Body of pancreas (tissue), 4 donors: ENCODE measurements at places on chromosomes 5 and 9. TPM values are rescaled to one million over a fixed set of nuclear protein-coding genes. Genes with fewer than 3 reads are reported as not detected.

The CBY3 gene
- total RNA-seq: not detected

The MGAT1 gene
- total RNA-seq: 96.2 TPM

The IFNA21 gene
- total RNA-seq: not detected

The BTNL8 gene
- 1.0 TPM for total RNA-seq

The LMX1B gene
- total RNA-seq: not detected

The ZBED3 gene
- 4.2 TPM for total RNA-seq

The GRAMD2B gene
- total RNA-seq: 34.9 TPM

GRCh38 chr5:107739661-107740060 is 68.9 kb upstream of the EFNA5 start:
- H3K4me1 ChIP-seq: no peaks in the 10 kb centered on the region
- no peak overlapping the region for H3K4me3 ChIP-seq
- no peaks in the 10 kb centered on the region for H3K36me3 ChIP-seq
- DNase-seq: no peak
- no peaks in the 10 kb centered on the region for H3K27me3 ChIP-seq
- no peak overlapping the region for H3K27ac ChIP-seq

- peak overlapping the region; percentile 37 for H3K27ac ChIP-seq
- DNase-seq: no peak
- H3K36me3 ChIP-seq: no peaks in the 10 kb centered on the region
These were observed 38.2 kb upstream of the GRAMD2B start for GRCh38 chr5:126384985-126385384.

DNA sequence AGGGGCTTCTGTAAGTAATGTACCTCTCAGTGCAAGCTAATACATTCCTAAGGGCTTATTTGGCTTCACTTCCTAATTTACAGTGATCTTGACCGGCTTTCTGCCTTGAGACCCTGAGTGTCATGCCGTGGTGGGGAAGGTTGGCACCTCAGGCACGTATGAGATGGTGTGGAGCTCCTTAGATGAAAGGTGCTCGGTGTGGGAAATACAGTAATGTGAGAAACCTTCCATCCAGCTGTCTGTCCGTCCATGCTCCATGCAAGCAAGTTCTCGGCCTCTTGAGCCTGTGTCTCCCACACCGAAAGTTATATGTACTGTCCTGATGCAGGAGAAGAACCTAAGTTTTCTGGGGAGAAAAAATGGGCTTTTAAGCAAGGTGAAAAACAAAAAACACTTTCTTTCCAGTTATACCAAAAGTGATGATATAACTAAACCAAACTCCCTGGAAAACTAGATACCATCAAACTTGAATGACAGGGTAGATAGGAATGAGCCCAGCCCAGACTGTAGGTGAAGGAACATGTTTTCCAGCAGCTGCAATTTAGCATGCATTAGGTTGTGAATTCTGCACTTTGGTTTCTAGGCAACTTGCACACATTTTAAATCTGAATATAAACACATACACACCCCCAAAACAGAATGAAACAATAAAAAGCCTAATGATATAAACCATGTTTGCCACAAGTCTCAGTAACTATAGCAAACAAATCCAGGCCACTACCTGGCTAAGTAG is 279.6 kb downstream of the FANCC start:
- no peak for DNase-seq
- no peak overlapping the region for H3K4me3 ChIP-seq
- no peaks in the 10 kb centered on the region for H3K36me3 ChIP-seq
- peak overlapping the region; percentile 58 for H3K27ac ChIP-seq

GRCh38 chr9:34446468-34446891 is 11.9 kb downstream of the FAM219A start:
- no peaks in the 10 kb centered on the region for H3K27me3 ChIP-seq
- no peaks in the 10 kb centered on the region for H3K36me3 ChIP-seq
- peaks cover 7% of the 10 kb centered on the region for H3K4me1 ChIP-seq
- H3K27ac ChIP-seq: no peak overlapping the region
- no peak overlapping the region for H3K4me3 ChIP-seq

DNA sequence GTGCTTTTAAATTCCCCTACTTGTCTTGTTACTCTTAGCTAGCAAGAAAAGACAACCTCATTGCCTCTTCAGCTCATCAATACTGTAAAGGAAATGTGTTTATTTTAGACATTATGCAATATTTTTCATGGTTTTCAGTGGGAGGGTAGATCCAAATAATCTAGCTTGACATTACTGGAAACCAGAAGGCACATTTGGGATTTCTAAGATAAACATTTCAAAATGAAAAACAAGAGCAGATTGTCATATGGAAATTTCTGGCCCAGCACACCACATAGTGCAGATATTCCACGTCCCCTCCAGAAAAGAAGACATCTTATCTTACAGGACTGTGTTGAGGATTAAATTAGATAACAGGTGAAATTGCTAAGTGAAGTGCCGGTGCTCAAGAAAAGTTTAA is 296.9 kb downstream of the MSX2 start:
- no peaks in the 10 kb centered on the region for H3K27me3 ChIP-seq
- no peaks in the 10 kb centered on the region for H3K4me1 ChIP-seq
- DNase-seq: no peak
- no peak overlapping the region for H3K27ac ChIP-seq

DNA sequence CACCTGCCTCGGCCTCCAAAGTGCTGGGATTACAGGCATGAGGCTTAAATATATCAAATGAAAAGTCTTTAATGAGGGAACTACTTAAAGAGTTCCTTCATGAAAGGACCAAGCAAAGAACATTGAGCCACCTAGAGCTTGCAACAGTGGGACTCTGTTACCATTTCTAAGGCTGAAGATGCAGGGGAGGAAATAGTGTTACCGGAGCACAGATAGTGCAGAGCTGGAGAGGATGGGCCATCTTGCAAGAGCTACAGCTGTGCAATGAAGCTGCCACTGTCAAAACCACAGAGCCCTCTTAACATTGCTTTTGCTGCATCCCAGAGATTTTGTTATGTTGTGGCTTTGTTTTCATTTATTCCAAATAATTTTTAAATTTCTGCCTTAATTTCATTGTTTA is 77.1 kb upstream of the NAA35 start:
- H3K27me3 ChIP-seq: no peaks in the 10 kb centered on the region
- DNase-seq: no peak
- H3K36me3 ChIP-seq: no peaks in the 10 kb centered on the region
- no peaks in the 10 kb centered on the region for H3K4me1 ChIP-seq

DNA sequence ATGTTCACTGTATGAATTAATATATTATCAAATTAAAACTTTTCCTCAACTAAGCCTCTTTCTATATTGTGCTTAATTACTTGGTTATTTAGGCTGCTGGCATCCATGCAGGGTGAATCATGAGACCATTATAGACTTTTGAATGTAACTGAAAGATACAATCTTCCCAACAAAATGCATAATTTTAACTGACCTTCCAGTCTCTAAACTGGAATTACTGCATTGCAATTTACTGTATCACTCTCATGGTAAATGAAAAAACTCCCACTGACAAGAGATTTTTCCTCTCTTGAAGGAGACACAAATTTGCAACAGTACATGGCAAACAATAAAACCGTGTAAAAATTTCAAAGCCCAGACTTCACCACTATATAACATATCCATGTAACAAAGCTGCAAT is 349.5 kb downstream of the DRD1 start:
- no peak overlapping the region for H3K27ac ChIP-seq
- H3K36me3 ChIP-seq: no peaks in the 10 kb centered on the region
- no peak overlapping the region for H3K4me3 ChIP-seq

DNA sequence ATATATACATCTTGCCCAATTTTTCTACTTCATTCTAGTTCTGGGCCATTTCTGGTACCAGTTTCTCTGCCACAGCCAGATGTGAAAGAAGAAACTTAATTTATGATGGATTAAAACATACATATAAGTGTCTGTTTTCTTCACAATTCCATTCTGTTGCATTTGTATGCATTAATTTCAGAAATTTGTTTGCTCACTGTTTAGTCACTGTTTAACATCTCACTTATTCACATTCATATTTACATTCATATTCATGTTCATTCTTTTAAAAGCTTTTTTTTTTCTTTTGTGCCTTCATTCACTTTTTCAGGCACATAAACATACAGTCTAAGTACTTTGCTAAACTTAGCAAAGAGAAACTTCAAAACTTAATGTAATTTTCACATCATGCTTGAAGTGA is 684.0 kb upstream of the CDH9 start:
- H3K36me3 ChIP-seq: no peaks in the 10 kb centered on the region
- H3K4me1 ChIP-seq: no peaks in the 10 kb centered on the region
- no peak for DNase-seq

GRCh38 chr5:33283243-33283642 is 157.5 kb upstream of the TARS1 start:
- no peaks in the 10 kb centered on the region for H3K36me3 ChIP-seq
- DNase-seq: no peak
- no peaks in the 10 kb centered on the region for H3K4me1 ChIP-seq

DNA sequence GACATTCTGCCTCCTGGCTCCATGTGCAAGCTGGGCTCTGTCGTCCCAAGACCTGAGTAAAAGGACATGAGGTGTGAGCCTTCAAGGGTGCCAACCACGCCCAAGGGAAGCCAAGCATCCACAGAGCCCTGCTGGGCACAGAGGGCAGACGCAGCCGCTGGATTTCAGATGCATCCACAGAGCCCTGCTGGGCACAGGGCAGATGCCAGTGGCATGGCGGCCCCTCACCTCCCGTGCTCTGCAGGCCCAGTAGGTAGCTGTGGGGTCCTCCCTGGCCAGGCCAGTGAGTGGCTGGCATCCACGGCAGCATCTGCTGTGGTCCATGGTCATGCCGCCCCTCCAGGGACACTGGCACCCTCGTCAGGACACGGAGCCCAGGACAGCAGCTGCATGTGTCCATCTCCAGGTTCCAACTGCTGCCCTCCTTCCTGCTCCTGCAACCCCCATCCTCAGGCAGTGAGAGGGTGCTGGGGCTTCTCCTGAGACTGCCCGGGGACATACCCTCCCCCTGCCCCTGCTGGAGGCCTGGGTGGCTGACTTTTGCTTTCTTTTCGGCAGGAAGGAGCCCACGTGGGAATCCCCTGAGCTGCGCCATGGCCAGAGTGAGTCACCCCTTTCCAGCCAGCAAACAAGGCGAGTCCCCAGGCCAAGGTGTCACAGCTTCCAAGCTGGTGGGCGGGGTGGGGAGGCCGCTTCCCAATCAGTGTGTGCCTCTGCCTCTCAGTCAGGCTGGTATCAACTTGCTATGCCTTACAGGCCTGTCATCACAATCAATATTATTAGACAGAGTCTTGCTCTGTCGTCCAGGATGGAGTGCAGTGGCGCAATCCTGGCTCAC is 4.0 kb upstream of the TRAF2 start:
- peaks cover 32% of the 10 kb centered on the region for H3K4me1 ChIP-seq
- H3K27ac ChIP-seq: peak overlapping the region; percentile 21
- no peak overlapping the region for H3K4me3 ChIP-seq
- H3K36me3 ChIP-seq: no peaks in the 10 kb centered on the region
- peak; percentile 83 for DNase-seq
- H3K27me3 ChIP-seq: no peaks in the 10 kb centered on the region

- H3K4me3 ChIP-seq: no peak overlapping the region
- peaks cover 44% of the 10 kb centered on the region for H3K4me1 ChIP-seq
- DNase-seq: no peak
- no peaks in the 10 kb centered on the region for H3K36me3 ChIP-seq
- H3K27ac ChIP-seq: no peak overlapping the region
These were observed 6.0 kb downstream of the TMOD1 start for GRCh38 chr9:97507428-97507984.

- H3K4me3 ChIP-seq: no peak overlapping the region
- no peaks in the 10 kb centered on the region for H3K4me1 ChIP-seq
- H3K27ac ChIP-seq: no peak overlapping the region
- no peaks in the 10 kb centered on the region for H3K27me3 ChIP-seq
- H3K36me3 ChIP-seq: no peaks in the 10 kb centered on the region
- no peak for DNase-seq
These were observed 110.5 kb upstream of the EQTN start for GRCh38 chr9:27407491-27407890.

- no peak overlapping the region for H3K4me3 ChIP-seq
- peaks cover 55% of the 10 kb centered on the region for H3K4me1 ChIP-seq
- peak; percentile 27 for DNase-seq
- H3K27ac ChIP-seq: peak overlapping the region; percentile 59
- H3K36me3 ChIP-seq: no peaks in the 10 kb centered on the region
These were observed 37.0 kb downstream of the B4GALT1 start for GRCh38 chr9:33129886-33130881.

- DNase-seq: no peak
- H3K36me3 ChIP-seq: no peaks in the 10 kb centered on the region
- no peak overlapping the region for H3K4me3 ChIP-seq
- H3K27me3 ChIP-seq: no peaks in the 10 kb centered on the region
- H3K27ac ChIP-seq: no peak overlapping the region
These were observed 30.2 kb downstream of the CYSTM1 start for GRCh38 chr5:140205216-140205615.

GRCh38 chr5:156259618-156260017 is 67.3 kb upstream of the SGCD start:
- DNase-seq: no peak
- no peaks in the 10 kb centered on the region for H3K27me3 ChIP-seq
- no peaks in the 10 kb centered on the region for H3K36me3 ChIP-seq
- H3K4me1 ChIP-seq: no peaks in the 10 kb centered on the region
- no peak overlapping the region for H3K27ac ChIP-seq
- H3K4me3 ChIP-seq: no peak overlapping the region
